ENCODE measurements at places on chromosomes 1 and 21.
A peak's percentile ranks its signal among the peaks of the same experiment; 100 is the strongest.

GRCh38 chr1:3308053-3308452 is 146.4 kb upstream of the ARHGEF16 start:
- DNase-seq = no peak

GRCh38 chr1:112826217-112826944 is 111.2 kb upstream of the PPM1J start:
- DNase-seq = no peak

- no peak for DNase-seq
Measured at GRCh38 chr1:158039380-158039779, 45.9 kb downstream of the KIRREL1 start.

GRCh38 chr1:29953961-29954360 is 717.6 kb downstream of the PTPRU start:
- no peak for DNase-seq

DNA sequence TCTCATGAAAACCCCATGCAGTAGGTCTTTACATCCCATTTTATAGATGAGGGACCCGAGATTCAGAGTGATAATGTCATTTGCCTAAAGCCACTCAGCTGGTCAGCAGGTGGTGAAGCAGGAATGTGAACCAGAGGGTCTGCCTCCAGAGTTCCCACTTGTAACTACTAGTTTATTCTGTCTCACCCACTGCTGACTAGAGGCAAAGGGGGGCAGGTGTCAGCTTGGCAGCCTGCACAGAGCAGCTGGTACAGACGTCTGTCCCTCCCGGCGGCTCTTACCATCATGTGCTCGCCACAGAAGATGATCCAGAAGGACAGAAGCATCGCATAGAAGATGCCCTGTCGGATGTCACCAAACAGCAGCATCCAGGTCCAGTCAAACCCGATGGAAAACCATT is 82.4 kb downstream of the WLS start:
- DNase-seq = no peak

- no peak for DNase-seq
Measured at GRCh38 chr1:87058343-87058649, 143.9 kb downstream of the HS2ST1 start.

- no peak for DNase-seq
Measured at GRCh38 chr1:154490317-154490716, 11.7 kb upstream of the TDRD10 start.

DNA sequence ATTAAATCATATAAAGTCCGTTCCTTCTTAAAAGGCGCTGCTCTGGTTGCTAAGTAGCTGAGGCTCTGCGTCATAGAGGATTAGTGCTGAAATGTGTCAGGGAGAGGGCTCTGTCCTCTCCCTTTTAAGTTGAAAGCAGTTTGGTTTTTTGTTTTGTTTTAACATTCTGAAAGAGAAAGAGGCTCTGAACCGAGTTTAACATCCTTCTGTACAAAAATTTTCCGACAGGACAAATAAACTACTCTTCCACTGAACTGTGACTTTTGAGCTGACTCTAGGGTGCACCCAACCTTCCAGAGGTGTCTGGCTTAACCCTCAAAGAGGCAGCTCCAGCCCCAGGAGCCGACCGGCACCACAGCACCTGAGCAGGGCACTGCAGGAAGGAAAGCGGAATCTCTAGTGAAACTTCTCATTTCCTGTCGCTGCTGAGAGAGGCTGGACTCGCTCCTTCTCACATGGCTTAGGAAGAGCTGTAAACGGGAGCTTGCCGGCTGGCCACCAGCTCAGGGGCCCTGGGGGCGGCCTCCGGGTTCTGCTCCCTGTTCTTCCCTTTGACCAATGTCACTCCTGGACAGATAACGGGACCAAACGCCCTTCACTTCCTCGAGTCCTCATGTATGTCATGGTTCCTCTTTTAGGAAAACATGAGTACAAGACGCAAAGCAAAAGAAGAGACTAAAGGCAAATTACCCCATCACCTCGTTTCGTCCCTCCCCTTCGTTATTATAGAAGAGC is 1.2 kb downstream of the VAV3 start:
- no peak for DNase-seq

DNA sequence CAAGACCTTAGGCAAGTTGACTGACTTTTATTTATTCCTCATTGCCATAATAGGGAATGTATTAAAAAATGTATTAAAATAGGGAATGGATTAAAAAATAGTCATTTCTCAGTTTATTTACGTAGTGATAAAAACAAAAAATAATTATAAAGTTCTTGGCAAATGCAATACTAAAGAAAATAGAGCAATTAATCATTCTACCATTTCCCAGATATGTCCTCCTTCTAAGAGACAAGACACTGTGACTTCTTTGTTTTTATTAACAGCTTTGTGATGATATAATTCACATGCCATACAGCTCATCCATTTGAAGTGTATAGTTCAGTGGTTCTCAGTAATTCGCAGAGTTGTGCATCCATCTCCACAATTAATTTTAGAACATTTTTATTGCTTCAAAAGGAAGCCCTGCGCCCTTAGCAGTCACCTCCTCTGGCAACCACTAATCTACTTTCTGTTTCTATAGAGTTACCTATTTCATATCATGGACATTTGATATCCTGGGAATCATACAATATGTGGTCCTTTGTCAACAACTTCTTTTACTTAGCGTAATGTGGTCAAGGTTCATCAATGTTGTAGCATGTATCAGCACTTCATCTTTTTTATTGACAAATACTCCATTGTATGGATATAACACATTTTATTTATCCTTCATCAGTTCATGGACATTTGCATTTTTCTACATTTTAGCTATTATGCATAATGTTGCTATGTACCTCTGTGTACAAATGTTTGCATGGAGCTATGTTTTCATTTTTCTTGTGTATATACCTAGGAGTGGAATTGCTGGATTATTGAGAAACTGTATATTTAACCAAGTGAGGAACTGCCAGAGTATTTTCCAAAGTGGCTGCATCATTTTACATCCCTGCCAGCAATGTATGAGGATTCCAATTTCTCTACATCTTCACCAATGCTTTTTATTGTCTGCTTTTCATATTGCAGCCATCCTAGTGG is 5.6 kb downstream of the TBX19 start:
- no peak for DNase-seq

DNA sequence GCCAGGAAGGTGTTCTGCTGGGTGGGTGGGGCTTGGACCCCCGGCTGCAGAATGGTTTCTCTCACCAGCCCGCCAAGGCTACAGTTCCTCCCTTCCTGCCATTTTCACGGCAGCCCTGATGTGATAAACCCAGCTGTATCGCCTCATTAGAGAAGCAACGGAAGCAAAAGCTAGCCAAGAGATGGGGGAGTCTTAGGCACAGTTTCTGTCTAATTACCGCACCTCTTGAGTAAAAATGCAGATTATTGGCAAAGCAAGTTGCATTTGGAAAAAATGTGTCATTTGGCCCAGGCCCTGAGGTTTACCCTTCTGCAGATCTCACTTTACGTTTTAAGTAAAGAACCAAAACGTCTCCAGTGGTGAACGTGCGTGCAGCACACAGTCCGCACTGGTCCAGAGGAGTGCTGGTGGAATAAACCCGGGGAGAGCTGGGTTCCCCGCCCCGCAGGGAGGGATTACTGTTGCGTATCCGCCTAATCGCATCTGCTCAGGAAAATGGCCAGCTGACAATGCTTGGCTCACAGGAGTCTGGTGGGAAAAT is 109.9 kb downstream of the GALNT2 start:
- no peak for DNase-seq

DNA sequence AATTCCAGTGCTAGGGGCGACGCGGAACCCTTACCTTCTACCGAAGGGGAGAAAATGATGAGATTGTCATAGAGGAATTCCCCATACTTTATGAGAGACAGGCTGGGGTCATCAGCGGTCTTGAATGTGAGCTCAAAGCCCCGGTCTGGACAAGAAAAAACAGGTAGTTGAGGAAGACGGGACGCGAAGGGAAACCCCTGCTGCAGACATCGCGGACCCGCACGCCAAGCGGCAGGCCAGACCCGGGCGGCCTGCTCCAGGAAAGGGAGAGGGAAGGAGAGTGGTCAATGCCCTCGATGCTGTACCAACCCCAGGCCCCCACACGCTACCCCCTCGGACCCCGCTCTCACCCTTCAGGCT is 342 bp downstream of the DDOST start:
- DNase-seq = no peak

GRCh38 chr1:16438516-16438915 is 1.3 kb upstream of the SPATA21 start:
- no peak for DNase-seq

DNA sequence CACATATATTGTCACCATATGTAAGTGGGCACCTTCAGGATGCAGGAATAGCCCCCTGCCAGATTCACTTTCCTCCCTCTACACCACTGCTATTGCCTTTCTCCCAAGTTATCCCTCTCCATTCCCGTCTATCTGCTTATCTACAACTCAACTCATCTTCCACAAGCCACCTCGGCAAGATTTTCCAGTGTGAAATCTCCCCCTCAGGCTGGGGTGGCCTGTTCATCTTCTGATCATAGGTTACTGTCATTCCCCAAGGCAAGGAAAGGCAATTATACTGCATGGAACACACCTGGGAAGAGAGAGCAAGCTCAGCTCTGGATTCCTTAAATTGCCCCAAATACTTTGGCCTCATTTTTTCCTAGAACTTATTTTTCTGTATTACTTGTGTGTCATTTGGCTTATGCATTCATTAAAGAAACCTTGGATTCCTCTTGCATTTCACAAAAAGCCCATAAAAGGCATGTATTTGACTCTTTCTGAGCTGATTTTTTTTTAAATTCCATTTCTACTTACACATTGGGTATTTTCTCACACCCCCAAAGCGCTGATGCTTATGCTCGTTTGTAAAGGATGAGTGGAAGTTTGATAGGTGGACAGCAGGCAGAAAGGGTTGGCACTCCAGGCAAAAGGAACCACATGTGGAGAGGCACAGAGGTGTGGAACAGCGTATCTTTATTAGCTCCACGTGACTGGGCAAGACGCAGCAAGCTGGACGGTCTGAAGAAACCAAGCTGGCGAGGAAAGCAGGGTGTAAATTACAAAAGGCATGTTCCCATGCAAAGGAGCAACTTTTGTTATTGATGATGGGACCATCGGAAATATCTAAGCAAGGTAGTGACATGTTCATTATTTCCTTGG is 169.7 kb upstream of the RAB4A start:
- DNase-seq = no peak

DNA sequence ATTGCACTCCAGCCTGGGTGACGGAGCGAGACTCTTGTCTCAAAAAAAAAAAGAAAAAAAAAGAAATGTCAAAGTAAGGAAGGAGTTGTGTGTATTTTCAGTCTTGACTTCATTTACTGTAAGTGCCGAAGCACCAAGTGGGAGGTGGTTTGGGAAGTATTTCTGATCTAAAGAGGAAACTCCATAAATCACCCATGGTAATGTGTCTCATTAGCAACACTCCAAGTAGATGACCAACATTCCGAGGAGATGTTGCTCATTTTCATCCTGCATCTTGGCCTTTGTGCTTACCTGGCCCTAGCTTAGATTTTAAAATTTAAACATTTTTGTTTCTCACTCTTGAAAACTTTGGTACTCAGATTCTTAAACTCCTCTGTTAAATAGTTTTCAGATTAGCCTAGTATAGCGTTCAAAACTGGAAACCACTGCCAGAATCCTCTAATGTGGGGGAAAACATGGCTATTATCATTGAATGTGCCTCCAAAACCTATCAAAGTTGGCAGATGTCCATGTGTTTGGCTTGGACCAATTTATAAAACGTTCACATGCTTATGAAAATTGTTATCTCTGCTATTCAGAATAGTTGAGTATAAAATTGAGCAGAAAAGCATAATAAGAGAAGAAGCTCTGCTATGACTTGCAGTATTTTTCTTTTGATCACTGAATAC is 110.4 kb downstream of the NFIA start:
- DNase-seq = no peak

- DNase-seq = no peak
Measured at GRCh38 chr1:112237983-112238545, 157.9 kb upstream of the CTTNBP2NL start.

GRCh38 chr1:103025858-103026409 is 82.4 kb downstream of the COL11A1 start:
- no peak for DNase-seq

- no peak for DNase-seq
Measured at GRCh38 chr1:88943241-88943640, 49.2 kb downstream of the KYAT3 start.

GRCh38 chr1:12121212-12122003 is 45.4 kb upstream of the TNFRSF1B start:
- DNase-seq = no peak

GRCh38 chr21:25501996-25502665 is 105.2 kb downstream of the MRPL39 start:
- peak; percentile 55 for DNase-seq

GRCh38 chr1:204438628-204439027 is 27.0 kb upstream of the PPP1R15B start:
- no peak for DNase-seq

DNA sequence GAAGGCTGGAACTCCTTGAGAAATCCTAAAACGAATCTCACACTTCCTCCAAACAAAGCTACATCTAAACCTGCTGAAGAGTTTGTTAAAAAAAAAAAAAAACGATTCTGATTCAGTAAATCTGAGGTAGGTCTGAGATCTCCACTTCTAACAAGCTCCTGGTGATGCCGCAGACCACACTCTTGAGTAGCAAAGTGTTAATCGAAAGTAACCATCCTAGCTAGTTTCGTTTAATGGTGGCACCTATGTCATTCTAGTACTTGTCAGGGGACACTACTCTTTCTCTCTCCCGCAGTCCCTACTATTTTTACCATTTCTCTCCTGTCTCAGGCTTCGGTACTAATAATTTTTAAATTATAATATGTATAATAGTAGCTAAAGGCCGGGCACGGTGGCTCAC is 2.1 kb downstream of the CLCC1 start:
- DNase-seq = no peak

GRCh38 chr1:152907686-152908601 is at the start of gene IVL:
Gene IVL, plus strand, starts transcription at chr1:152908546. Its CDS starts 1,252 bp downstream, at chr1:152909798.
- DNase-seq = no peak

GRCh38 chr1:183002797-183003196 is 20.4 kb upstream of the LAMC1 start:
- DNase-seq = no peak

GRCh38 chr1:64163431-64163830 is 40.0 kb upstream of the UBE2U start:
- no peak for DNase-seq

- no peak for DNase-seq
Measured at GRCh38 chr1:33276573-33277298, 20.4 kb downstream of the ZNF362 start.

- DNase-seq = no peak
Measured at GRCh38 chr1:31476891-31477846, 64.2 kb downstream of the SERINC2 start.

- DNase-seq = no peak
Measured at GRCh38 chr21:38878379-38879179, 72.8 kb downstream of the ETS2 start.

- no peak for DNase-seq
Measured at GRCh38 chr1:39170731-39171667, 33.5 kb upstream of the MACF1 start.

GRCh38 chr1:34726861-34727260 is 28.0 kb upstream of the GJB5 start:
- no peak for DNase-seq

GRCh38 chr1:183291802-183292514 is 105.9 kb downstream of the LAMC2 start:
- DNase-seq = no peak
